ENCODE measurements at places on chromosomes 4 and X.

DNA sequence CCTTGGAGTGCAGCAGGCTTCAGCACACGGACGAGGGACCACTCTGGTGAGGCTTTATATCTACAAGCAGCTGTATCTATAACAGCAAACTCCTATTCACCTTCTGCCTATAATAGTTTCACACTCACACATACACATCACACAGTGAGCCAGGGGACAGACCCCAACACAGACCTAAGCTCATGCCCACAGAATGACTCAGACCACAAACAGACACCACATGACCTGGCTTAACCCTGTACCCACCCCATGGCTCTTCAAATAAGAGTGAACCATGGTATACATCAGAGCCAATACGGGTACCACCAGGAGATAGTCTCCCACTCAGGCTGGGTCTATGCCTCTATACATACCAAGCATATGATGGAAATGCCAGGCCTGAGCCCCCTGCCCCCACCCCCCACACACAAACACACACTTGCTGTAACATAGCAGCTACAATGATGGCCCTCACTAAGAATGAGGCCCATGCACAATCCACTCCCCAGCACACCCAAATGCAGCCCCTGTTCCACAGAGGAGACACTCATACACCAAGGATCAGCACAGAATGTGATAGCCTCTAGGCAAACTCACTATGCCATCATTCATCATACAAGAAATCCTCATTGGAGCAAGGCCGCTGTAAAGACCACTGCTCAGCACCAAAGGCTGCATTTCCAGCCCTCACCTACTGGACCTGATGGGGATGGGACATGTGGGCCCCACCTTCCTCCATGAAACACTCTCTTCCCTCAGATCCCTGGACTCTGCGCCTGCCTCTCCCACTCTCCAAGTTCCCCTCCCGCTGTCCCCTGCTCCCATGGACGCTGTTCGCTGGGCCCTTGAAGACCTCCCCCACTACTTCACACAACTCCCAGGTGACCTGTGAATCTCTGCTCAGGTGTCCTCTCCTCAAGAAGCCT is 62.1 kb upstream of the XIAP start:
- DNase-seq, result no peak

- DNase-seq, result no peak
Observed at GRCh38 chr4:153115322-153116290, 88.6 kb upstream of the TRIM2 start.

GRCh38 chr4:40842725-40843423 is 93.1 kb downstream of the NSUN7 start:
- DNase-seq, result peak; percentile 38

DNA sequence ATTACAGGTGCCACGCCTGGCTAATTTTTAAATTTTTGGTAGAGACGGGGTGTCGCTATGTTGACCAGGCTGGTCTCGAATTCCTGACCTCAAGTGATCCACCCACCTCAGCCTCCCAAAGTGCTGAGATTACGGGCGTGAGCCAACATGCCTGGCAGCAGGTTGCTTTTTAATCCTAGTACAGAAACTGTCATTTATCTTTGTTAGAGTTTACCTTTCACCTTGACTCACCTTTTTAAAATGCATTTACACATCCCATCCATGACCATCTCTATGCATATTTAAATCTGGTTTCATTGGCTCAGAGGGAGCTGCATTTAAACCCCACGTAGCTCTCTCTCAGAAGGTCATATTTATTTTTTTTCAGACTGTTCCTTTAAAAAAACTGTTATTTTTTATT is 31.9 kb downstream of the SLC16A2 start:
- no peak for DNase-seq

DNA sequence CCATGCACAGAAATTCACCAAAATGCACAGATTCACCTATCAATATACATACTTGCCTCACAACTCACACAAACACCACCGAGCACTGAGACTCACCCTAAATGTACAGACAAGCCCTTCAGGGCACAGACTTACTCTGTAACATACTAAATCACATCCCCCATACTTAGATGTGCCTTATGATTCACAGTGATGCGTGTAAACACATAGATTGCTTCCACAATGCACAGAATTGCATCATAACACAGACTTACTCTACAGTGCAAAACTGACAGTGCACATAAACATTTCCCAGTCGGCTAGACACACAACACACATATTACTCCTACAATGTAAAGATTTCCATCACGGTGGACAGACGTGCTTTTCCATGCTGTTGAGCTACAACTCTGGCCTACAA is 6.2 kb downstream of the LINC00632 start:
- no peak for DNase-seq

DNA sequence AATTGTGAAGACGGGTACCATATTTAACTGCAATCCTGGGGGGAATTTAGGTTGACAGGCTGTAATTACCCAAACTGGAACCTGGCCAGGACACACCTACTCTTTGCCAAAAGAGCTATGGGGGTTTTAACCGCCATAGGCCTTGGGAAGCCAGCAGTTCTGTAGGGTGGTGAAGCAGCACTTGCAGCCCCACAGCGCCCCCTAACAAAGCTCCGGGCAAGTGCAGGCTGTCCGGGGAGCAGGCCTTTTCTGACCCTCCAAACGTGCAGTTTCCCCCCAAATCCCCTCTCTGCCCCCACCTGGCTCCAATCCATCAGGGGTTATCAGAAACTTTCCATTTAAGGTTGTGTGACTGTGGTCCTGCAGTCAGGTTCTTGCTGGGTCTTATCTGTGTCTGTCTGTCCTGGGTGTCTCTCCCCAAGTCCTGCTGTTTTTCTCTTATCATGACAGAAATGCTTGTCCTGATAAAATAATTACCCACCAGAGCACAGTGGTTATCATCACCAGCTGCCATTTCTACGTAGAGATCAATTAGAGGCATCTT is 350.9 kb downstream of the MID1IP1 start:
- DNase-seq, result no peak

- no peak for DNase-seq
Observed at GRCh38 chr4:11735651-11736050, 307.0 kb upstream of the HS3ST1 start.

GRCh38 chr4:70632028-70632427 is 3.5 kb downstream of the ENAM start:
- DNase-seq, result no peak

- no peak for DNase-seq
Observed at GRCh38 chr4:108110450-108110849, 58.3 kb downstream of the LEF1 start.
